Activated CD4-positive, alpha-beta T cell treated with anti-CD3 and anti-CD28 coated beads, Interleukin-2, amount 50 U/mL, for 1 hour (primary cell): ENCODE measurements at places on chromosomes 1 and 21.

DNA sequence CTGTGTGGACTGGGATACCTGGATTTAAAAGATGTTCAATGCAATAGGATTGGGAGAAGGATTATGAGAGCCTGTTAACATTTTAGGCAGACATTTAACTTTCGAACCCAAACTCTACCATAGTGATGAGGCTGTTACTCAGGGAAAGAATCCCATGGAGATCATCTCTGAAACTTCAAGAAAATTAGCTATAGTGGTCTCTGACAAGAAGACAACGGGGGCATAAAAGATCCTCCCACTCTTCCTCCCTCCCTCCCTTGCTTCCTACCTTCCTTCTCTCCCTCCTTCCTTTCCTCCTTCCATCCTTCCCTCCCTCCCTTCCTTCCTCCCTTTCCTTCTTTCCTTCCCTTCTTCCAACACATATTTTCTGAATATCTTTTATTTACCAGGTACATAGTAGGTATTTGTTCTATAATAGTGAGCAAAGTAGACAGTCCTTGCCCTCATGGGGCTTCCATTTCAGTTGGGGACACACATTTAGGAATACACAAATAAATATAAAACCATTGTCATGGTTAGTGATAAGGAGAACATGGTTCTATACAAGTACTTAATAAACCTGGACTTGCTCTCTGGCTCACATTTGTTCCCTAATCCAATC is 143.2 kb downstream of the ATP6V1G3 start:
- DNase-seq, result no peak

GRCh38 chr1:198157847-198158725 is 1.3 kb downstream of the NEK7 start:
- no peak for DNase-seq

- no peak for DNase-seq
These were observed 16.6 kb upstream of the LGALS8 start for GRCh38 chr1:236507022-236507700.

- no peak for DNase-seq
These were observed 423.2 kb upstream of the B3GALT2 start for GRCh38 chr1:193609592-193609991.
